ENCODE measurements at places on chromosomes 16 and 17. TPM values are rescaled to one million over a fixed set of nuclear protein-coding genes. Genes with fewer than 3 reads are reported as not detected.

TMEM106A gene
- total RNA-seq, result 3.5 TPM

GRCh38 chr17:77322514-77323412 lies 182.0 kb downstream of the SEC14L1 start:
- H3K36me3 ChIP-seq, result no peaks in the 10 kb centered on the region
- DNase-seq, result peak; percentile 92
- H3K4me1 ChIP-seq, result peaks cover 93% of the 10 kb centered on the region
- no peaks in the 10 kb centered on the region for H3K27me3 ChIP-seq

DNA sequence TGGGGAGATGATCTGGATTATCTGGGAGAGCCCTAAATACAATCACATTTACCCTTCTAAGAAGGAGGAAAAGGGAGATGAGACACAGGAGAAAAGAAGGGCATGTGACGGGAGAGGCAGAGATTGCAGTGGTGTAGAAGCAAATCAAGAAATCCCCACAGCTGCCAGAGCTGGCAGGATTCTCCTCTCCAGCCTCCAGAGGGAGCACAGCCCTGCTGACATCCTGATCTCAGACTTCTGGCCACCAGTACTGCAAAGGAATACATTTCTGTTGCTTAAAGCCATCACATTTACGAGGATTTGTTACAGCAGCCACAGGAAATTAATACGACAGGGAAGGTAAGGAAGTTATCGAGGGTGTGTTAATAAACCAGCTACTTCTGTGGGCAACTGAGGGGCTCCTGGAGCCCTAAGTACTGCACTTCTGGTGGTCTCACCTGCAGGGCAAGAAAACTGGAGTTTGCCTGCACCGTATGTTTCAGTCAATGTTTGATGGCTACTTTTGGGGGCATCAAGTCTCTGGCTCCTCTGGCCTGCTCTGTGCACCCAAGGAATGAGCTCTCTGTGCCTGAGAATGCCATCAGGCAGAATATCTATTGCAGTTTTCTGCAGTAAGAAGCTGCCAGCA lies 22.9 kb upstream of the CDH13 start:
- no peak overlapping the region for H3K4me3 ChIP-seq
- no peaks in the 10 kb centered on the region for H3K4me1 ChIP-seq
- H3K36me3 ChIP-seq, result no peaks in the 10 kb centered on the region
- no peak overlapping the region for H3K27ac ChIP-seq

KRT15 gene
- total RNA-seq, result 690 TPM

CACNG5 gene
- total RNA-seq, result not detected

WFIKKN2 gene
- total RNA-seq, result 0.80 TPM

DNA sequence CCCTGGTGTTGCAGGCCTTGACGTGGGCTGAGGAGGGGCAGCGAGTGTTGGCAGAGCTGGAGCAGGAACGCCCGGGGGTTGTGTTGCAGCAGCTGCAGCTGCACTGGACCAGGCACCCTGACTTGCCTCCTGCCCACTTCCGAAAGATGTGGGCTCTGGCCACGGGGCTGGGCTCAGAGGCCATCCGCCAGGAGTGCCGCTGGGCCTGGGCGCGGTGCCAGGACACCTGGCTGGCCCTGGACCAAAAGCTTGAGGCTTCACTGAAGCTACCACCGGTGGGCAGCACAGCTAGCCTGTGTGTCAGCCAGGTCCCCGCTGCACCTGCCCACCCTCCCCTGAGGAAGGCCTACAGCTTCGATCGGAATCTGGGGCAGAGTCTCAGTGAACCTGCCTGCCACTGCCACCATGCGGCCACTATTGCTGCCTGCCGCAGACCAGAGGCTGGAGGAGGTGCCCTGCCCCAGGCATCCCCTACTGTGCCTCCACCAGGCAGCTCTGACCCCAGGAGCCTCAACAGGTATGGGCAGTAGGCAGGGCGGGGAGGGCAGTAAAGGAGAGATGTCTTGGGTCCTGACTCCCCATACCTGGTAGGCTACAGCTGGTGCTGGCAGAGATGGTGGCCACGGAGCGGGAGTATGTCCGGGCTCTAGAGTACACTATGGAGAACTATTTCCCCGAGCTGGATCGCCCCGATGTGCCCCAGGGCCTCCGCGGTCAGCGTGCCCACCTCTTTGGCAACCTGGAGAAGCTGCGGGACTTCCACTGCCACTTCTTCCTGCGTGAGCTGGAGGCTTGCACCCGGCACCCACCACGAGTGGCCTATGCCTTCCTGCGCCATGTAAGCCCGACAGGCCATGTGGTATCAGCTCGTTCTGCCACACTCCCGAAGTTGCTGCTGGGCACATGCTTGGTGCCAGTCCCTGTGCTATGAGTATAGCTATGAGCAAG lies 5.6 kb downstream of the PLEKHG4 start:
- DNase-seq, result no peak
- peaks cover 6% of the 10 kb centered on the region for H3K4me1 ChIP-seq
- H3K36me3 ChIP-seq, result peaks cover 23% of the 10 kb centered on the region
- no peak overlapping the region for H3K4me3 ChIP-seq

SLC5A11 gene
- not detected for total RNA-seq

GRCh38 chr17:76134911-76135809 lies 5.9 kb downstream of the FOXJ1 start:
- no peak overlapping the region for H3K27ac ChIP-seq
- DNase-seq, result no peak
- peaks cover 80% of the 10 kb centered on the region for H3K27me3 ChIP-seq

DNA sequence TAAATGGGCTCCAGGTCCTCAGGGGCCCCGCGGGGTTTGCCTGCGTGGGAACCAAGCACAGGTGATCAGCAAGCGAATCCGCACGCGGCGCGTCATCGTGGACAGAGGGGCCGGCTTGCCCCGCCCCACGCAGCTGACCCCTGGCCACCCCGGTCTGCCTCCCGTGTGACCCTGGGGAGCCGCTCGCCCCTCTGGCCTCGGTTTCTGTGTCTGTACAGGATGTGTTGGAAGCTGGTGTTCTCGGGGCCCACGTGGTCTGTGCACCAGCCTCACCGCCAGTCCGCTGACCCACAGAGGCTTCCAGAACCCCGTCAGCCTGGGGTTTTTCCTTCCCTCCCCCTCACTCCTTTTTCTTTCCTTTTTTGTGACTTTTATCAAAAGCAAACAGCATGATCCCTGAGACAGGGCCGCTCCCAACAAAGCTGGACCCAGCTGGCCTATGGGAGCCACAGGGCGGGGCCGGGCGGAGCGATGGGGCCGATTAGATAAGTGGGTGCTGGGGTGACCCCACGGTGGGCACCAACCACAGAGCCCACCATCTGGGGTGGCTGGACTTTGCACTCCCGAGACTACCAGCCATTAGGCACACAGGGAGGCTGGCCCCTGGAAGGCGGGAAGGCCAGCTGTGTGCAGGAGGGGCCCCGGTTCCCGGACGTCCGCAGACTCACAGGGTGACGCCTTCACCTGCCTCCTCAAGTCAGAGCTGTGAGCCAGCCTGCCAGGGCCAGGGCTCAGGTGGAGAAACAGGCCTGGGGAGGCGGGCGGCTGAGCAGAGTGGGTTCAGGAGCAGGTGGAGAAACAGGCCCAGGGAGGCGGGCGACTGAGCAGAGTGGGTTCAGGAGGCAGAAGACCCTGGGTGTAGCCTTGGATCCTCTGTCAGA lies 56.0 kb downstream of the ZFPM1 start:
- H3K4me3 ChIP-seq, result peak overlapping the region; percentile 10
- H3K4me1 ChIP-seq, result peaks cover 23% of the 10 kb centered on the region
- no peak overlapping the region for H3K27ac ChIP-seq

All from suprapubic skin (tissue), 4 donors.